ENCODE measurements at places on chromosomes 16 and 17.
A peak's percentile ranks its signal among the peaks of the same experiment; 100 is the strongest.

DNA sequence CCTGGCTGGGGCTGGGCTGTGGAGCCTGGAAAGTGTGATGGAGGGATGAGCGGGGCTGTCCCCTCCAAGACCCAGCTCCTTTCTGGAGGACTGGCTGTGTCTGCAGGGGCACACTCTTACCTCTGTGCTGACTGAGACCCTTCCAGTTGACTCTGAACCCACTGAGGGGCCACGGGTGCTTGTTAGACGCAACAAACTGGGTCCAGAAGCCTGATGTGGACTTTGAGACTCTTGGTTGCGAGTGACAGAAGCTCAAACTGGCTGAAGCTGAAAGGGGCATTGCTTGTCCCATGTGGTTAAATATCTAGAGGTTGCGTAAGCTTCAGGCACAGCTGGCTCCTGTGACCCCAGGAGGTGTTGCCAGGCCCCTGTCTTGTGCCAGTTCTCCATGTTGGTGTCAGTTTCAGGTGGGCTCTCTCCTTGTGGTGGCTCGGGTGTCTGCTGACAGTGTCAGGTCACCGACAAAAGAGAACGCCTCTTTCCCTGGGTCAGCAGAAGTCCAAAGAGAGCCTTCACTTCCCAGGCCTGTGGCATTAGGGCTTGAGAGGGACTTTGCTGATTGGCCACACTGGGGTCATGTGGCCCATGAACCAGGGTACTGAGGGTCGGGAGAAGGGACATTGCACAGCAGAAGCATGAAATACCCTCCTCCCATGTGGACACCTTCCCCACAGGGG, 16.7 kb downstream of the ADCY7 start:
- DNase-seq = no peak

DNA sequence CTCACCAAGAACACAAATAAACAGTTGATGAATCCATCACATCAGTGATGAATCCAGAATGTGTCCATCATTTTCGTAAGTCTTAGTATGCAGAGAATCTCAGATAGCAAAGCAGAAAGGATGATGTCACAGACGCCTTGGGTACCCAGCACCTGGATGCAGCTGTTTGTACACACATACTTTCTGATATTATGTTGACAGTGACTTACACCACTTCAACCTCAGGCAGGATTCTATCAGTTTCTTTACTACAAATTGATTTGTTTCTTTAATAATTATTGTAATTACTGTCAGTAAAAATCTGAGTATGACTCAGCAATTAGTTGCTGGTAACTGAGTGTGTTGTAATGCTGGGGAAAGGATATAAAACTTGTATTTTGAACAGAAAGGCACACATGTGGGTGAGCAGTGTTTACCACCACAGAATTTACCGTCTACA, 159.8 kb downstream of the RPTOR start:
- no peak for DNase-seq

- DNase-seq = no peak
These were observed 15.2 kb upstream of the BHLHA9 start for GRCh38 chr17:1255041-1255440.

DNA sequence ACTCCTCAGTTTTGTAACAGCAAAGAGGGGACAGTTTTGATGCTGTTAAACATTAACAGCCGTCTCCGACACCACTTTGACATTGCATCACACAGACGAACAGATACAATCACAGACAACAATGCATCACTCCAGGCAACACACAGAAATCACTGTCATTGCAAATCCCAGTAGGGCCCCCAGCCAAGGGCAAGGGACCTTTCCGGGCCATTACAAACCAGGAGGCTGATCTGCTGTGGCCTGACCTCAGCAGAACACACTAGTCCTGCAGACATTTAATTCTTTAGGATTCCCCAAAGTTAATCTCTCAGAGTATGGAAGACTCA, 136.2 kb upstream of the RCVRN start:
- no peak for DNase-seq

DNA sequence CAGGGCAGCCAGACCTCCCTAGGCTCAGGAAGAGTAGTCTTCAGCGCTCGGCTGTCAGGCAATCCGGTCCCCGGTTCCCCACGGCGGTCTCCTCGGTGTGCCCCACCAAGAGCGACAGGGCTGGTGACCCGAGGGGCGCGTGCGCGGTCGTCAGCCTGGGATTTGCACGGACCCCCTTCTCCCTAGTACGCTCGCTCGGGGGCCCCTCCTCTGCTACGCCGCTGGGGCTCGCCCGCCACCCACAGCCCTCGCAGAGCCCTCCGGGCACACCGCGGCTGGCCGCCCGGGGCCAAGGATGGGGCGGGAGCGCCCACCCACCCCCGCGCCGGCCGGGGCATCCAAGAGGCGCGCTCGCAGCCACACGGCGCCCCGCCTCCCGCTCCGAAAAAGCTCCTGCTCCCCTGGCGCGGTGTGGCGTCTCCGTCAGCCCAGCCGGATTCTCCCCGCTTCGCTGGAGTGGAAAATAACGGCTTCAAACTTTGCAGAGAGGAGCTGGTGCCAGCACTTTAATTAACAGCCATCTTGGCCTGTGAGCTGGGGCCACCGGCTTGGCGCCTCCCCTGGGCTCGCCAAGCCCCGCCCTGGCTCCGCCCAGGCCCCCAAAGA, 2.1 kb upstream of the C1QL1 start:
- DNase-seq = no peak

DNA sequence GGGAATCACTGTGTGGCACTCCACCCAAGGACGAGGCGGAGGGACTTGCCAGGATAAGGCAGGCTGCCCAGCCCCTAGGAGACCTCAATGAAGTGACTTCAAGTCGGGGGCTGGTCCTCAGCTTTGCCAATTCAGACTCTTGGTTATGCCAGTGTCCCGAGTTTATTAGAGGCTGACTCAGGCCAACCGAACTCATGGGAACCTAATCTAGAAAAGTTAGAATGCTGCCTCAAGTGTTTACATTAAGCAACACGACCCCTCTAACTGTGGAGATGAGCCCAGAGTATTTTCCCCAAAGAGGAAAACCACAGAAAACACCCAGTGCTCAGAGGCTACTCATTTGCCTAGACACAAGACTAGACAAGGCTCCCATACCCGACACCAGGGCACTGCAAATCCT, 1.1 kb upstream of the TEKT3 start:
- DNase-seq = no peak

- no peak for DNase-seq
These were observed 99.6 kb downstream of the SKAP1 start for GRCh38 chr17:48330421-48330820.

DNA sequence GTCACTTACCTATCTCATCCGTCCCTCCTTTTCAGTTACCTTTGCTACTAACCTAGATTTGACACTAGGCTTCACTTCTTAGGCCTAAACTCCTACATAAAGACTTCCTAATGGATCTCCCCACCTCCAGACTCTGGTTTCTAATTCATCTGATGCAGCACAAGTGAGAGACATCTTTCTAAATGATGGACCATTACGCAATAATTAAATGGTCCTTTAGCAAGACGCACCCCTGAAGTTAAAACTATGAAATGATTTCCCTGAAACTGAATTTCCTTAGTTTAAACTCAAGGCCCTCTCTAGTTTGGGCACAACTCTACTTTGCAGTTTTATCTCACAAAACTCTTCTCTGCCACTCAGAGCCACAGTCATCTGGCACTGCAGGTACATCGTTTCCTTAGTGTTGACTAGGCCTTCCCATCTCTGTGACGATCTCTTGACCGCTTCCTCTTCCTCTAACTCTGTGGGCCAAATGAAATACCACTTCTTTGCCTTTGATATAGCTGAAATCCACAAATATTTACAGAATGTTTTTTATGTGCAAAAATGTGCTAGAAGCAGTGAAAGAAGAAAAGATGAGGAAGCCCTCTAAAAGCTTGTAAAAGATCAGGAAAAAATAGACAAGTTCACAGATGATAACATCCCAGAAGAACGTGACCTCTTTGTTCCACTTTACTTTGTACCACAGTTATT, 3.3 kb downstream of the SYNRG start:
- DNase-seq = peak; percentile 33

GRCh38 chr16:89867918-89868317, 5.5 kb upstream of the TCF25 start:
- no peak for DNase-seq

- DNase-seq = no peak
These were observed 668 bp downstream of the USP36 start for GRCh38 chr17:78839762-78840529.

DNA sequence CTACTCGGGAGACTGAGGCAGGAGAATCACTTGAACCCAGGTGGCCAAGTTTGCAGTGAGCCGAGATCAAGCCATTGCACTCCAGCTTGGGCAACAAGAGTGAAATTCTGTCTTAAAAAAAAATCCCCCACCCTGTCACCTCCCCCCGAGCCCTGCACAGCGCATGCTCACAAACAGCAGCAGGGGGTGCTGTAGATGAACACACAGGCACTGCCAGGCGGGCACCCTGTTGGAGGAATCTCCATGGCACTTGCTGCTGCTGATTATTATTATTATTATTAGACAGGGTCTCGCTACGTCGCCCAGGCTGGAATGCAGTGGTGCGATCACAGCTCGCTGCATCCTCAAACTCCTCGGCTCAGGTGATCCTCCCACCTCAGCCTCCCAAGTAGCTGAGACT, 24.6 kb downstream of the FZD2 start:
- no peak for DNase-seq

GRCh38 chr17:66889480-66890230, 54.7 kb downstream of the CACNG5 start:
- DNase-seq = no peak

DNA sequence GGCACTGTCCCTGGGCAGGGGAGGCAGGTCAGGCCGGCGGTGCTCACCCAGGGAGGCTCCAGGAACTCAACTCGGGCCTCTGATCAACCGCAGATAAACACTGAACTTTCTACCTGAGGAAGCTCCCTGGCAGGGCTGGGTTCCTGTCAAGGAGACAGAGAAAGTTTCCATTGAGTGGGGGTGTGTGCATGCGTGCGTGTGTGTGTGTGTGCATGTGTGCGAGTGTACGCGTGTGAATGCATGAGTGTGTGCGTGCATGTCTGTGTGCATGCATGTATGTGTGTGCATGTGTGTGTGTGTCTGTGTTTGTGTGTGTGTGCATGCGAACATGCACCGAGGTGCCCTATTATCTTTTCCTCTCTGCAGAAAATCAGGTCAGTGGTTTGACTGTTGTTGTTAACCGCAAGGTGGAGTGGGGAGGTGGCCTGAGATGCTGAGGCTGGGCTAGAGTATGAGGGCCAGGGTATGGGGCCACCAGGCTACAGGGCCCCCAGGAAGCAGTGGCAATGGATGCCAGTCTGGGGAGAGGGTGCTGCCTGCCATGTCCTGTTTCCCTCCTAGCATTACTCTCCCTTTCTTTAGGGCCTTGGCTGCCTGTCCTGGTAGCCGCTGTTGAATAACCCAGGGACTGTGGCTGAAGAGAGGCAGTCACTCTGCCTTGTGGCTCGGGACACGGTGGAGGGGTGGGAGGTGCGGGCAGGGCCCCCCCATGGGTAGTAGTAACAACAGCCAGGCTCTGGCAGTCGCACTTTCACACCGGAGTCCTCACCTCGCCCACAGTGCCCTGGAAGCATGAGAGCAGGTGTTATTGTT, 24.0 kb downstream of the CCR7 start:
- DNase-seq = no peak

GRCh38 chr17:7186241-7186640, 7.1 kb upstream of the ASGR1 start:
- DNase-seq = no peak

GRCh38 chr17:56688151-56688550, 94.7 kb downstream of the NOG start:
- no peak for DNase-seq

GRCh38 chr16:56190677-56191155, 573 bp upstream of the GNAO1 start:
- no peak for DNase-seq

Measured in KG1 (cell line).